Right kidney (tissue), 9 donors: ENCODE measurements at places on chromosomes 1 and 21.

GRCh38 chr1:210347112-210347511 is 18.4 kb downstream of the HHAT start:
- DNase-seq: no peak

- no peak for DNase-seq
These were observed 2.9 kb downstream of the GFI1 start for GRCh38 chr1:92483610-92484471.

GRCh38 chr1:201088901-201089525 is 23.2 kb downstream of the CACNA1S start:
- no peak for DNase-seq

DNA sequence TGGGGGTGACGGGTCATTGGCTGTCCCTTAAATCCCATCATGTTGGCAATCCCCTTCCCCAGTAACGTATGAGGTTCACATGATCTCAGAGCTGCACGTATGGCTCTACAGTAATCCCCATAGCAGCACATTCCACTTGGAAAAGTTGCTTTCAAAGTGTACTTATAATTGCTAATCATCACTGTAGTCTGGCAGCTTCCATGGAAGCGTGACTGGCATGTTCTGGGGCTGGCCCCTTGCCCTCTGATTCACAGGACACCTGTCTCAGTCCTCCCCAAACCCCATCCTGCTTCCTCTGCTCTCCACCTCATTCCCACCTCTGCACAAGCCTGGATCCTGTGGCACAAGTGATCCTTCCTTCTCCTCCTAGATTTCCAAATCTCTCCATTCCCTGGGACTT is 102.2 kb downstream of the TSEN15 start:
- DNase-seq: no peak

- no peak for DNase-seq
These were observed 9.3 kb downstream of the NEK7 start for GRCh38 chr1:198165927-198166647.

DNA sequence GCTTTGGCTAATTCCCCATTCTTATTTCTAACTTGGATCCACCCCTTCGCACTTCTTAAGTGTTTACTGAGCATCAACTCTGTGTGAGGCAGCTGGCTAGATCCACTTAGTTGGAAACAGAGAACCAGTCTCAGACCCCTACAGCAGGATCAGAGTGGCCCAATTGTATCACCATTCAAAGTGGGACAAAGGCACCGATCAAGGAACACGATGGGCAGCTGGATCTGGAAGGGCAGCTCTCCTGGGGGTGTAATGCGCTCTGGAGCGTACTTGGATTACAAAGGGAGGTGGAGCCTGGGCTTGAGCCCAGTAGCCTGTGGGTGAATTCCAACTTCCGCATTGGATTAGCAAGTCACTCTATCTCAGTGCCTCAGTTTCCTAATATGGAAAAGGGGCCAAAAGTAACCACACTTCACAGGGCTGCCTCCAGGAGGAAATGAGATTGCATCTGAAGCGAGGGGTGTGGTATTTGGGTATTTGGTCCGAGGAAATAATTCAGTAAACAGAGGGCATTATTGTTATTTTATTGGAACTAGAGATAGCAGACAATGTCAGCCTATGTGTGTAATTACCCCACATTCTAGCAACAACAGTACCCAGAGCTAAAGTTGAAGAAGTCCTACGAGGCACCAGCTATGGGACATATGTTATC is 11.9 kb downstream of the ECE1 start:
- DNase-seq: no peak

DNA sequence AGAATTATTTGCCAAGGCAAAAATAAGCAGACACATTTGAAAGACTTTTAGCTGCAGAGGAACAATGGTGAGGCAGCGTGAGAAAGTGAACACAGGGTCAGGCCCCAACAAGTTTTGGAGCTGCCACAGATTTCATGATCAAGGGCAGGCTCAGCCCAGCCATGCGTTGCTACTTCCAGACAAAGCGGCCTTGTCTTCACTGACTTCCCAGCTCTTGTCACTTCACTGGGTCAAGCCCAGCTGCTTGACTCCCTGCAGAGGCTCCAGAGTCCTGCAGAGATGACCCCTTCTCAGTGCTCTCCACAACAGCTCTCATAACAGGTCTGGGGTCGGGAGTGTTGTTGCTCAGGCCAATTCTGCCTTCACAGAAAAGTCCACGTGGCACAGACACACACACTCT is 35.8 kb downstream of the HHAT start:
- no peak for DNase-seq

- peak; percentile 18 for DNase-seq
These were observed 42.5 kb downstream of the CNST start for GRCh38 chr1:246608616-246609376.

DNA sequence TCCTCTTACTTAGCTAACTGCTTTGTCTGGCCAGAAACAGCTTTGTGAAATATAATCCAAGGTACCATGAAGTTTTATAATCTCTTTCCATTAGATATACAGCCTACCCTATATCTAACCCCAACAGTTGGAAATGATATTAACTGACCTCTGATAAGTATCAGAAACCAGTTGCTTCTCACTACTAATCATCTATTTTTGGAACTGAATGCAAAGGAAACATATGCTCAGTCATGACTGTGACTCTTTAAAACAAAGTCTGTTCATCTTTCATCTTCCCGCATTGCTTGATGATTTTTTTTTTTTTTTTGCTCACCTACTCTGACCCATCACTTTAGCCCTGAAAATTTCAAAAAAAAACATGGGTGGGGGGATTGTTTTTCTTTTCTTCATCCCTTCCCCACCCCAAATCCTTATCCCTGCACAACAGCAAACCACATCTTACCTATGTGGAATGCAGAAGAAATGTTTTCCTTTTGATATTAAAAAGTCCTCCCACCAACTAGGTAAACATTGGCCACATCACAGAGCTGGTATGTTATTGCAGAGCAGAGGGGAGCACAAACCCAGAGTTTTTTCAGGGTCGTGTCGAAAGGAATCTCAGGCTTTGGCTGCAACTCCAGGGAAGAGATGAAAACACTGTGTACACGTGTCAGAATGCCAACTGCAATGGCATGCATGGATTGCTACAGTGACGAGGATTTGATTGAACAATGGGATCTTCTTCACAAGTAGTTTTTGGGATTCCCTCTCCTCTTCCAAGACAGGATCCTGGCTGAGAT is 137.3 kb downstream of the SLC30A10 start:
- no peak for DNase-seq

DNA sequence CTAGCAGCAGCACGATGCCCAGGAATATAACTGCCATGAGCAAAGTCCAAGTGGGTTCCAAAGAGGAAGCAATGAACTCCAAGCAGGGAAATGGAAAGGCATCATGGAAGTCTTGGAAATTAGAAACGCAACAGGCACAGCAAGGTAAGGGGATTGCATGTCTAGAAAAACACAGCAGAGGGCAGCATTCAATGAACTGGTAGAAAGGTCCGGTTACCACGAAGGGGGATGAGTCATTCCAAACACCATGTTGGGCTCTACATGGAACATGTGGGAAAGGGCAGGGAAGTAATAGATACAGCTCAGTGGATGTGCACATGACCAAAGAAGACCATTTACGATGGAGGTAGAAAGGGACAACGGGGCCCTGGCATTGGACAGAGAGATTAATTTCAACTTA is 36.4 kb downstream of the RXRG start:
- DNase-seq: no peak

DNA sequence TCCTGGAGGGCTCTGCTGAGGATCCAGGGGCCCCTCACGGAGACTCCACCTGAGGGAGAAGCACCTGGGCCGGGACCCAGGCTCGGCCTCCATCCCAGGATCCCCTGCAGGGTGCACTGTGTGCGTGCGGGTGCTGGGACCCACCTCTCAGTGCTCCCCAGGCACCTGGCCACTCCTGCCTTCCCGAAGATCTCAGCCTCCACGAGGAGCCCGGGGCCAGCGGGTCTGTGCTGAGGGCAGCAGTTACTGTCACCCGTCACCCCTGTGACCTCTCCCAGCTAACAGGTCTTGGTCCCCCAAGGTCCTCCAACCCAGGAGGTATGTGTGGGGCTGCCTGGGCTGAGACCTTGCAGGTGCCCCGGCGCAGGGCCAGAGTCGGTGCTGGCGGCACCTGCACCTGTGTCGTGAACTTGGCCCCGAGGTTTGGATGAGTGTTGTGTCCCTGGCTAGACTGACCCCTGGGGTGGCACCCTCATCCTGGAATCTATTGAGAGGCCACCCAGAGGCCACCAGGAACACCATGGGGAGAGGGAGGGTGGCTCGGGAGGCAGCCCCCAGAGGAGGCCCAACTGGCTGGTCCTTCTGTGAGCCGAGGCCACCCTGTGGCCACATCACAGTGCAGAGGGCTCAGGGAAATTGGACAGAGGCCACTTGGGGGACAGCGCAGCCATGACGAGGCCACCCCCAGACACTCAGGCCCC is 17.7 kb downstream of the MORN1 start:
- DNase-seq: no peak

DNA sequence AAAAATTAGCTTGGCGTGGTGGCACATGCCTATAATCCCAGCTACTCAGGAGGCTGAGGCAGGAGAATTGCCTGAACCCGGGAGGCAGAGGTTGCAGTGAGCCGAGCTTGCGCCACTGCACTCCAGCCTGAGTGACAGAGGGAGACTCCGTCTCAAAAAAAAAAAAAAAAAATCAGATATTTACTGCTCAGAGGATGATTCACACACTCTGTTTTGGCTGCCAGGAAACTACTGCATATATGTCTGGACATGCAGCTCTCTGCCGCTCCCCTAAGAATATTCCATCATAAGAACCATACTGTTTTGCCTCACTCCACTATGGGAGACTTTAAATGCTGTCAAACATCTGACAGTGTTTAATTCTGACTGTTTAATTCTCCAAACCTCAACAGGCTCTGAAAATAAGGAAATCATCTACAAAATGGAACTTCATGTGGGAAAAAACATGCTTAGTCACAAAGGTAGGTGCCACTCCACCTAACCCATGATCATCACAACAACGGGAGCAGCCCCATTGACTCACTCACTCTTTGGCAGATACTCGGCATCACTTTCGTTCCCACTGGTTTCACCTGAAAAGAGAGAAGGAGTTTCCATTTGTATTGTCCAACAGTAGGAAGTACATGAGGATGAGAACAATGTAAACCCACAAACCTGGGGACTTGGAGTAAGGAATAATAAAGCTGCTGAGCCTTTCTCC is 29.3 kb upstream of the BCAS2 start:
- DNase-seq: no peak

- DNase-seq: no peak
These were observed 120.9 kb downstream of the KCNN3 start for GRCh38 chr1:154749078-154749760.

GRCh38 chr1:167110586-167110985 is 16.7 kb downstream of the STYXL2 start:
- no peak for DNase-seq

DNA sequence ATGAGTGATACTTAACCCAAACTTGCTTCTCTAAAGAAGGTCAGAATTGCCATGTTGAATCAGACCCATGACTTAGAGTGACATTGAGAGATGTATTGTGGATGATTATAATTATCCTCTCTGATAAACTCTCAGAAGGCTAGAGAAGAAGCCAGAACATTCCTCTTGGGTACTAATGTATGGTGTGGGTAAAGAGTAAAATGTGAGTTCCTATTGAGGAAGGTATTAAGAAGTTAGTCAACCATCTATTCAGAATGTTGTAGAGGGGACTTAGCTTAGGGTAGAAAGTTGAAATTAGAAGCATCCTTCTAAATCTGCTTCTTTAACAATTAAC is 7.3 kb downstream of the GMEB1 start:
- DNase-seq: no peak

DNA sequence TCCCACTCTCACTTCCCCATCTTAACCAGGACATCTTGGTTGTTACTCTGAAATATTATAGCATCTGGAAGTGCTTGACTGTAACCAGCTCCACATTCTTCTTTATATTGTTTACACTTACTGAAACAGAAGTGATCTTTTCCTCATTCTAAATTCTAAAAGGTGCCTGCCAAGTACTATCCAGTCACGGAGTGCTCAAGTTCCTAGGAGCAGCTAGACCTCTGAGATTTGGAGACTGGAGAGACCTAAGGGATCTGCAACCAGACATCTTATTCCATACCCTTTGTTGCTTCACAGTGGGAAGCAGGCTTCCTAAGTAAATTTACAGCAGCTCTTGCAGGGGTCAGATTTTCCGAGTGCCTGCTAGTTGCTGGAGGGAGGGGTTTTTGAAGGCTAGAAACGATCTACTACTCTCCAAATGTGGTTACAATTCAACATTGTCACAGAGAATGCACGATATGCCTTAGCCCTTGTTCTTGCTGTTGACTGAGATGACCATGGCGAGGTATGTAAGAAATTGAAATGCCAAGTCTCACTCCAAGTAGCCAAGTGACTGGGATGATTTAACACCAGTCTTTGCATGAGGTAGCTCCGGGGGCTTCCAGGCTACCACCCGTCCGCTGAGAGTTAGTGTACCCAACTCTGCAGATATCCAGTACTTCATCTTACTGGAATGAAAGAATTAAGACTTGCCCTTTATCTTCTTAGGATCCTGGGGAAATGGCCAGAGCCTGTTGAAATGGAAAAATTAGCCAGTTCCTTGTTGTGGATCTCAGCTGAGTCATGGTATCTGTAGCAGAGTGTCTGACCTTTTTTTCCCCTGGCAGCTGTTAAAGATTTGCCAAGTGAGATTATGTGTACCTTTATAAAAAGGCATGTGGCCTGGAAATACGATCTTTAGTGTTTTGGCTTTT is 150.8 kb downstream of the MAST2 start:
- DNase-seq: no peak

DNA sequence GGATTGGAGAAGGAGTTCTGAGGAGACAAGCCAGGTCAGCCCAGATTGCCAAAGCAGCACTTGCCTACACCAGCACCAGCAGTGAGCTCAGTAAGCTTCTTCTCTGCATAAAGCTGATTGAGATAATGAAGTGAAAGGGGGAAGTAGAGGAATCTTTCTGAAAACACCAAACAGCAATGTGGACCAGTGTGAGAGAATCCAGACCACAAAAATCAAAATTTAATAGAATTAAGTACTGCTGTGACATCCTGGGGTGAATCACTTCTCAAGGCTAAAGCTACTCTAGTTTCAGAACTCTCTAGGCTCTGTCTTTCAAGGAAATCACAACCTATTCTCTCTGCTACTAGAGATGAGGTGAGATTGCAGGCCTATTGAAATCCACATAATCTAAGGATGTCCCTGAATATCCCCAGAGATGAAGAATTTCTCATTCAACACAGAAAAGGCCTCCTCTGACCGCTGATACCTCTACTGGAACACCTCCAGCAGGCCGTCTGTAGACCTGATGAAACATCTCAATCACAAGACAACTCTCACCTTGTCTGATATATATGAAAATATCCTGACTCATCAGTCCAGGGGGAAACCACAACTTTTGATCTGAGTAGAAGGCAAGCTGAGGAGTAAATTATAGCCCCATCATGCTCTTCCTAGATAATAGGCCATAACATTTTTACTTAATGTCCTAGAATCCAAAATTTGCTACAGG is at the start of gene FCRL4:
Gene FCRL4, minus strand, starts transcription at position 127 of the 709 bp plus-strand sequence. CDS start 141 bp downstream, outside the sequence.
- DNase-seq: no peak
